NCI-H1930 (cell line): ENCODE measurements at places on chromosomes 1 and 21.

DNA sequence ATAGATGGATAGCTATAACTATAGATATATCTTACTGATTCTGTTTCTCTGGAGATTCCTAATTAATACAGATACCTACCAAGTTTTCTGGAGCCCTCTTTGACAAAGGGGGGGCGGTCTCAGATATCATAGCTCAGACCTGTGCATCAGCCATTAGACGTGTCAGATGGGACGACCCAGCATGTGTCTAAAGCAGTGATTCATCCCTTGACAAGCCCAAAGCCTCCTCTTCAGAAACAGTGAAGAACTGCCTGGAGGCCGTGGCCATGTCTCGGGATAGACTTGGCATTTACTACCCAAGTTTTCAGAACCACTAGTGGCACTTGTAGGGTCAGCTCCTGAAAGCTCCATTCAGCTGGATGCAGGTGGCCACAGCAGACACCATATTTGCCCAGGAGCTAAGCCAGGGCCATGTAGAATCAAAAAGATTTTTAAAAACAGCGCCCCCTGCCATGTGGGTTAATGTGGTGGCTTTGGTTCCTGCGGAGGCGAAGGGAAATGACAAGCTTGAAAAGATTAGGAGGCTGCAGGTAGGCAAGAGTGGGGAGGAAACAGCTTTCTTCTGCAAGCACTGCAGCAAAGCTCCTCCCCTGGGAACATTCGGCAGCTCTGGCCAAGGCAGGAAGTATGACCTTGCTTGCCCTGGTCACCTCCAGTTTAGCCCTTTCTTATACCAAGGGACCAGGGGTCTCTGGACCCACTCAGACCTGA, 82.2 kb downstream of the FBXO2 start:
- DNase-seq: peak; percentile 20

DNA sequence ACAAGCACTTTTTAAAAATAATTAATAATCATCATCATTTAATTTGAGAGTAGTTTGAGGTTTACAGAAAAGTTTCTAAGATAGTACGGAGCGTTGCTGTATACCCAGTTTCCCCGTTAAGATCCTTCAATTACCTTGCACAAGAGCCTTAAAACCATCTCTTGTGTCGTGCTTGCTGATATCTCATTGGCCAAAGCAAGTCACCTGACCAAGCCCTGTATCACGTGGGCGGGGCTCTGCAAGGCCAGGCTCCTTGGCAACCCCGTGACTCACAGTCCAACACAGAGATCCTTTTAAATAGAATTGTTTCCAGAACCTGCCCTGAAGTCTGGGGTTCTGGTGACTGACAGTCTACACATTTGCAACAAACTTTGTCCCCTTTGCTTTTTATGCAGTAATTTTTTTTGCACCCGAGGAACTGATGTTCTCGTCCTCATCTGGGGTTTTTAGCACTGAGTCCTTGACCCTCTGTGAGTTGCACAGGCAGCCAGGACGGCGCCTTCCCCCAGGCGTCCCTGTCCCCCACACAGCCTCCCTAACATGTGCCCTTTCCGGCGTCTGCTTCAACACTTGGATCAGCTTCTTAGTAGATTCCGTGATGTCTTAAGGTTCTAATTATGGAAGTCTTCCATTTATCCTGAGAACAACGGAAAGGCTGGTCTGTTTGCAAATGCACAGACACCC, 183.3 kb upstream of the TMEM51 start:
- DNase-seq: no peak

DNA sequence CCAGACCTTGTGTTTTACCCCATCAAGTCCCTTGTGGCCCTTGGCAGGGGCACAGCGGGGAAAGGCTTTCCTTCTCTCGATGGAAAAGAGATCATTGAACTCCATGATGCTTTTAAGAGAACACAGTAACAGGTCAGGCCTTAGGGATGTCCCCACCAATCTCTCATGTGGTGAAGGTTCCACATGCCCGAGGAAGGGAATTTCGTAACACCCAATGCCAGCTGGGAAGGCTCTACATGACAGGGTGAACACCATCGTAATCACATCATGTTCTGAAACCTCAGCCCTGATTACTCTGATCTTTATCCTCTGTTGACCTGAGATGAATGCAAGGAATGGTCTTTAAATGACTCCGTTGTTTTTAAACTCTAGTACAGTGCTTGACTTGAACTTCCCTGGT, 105.5 kb upstream of the SPAG17 start:
- DNase-seq: no peak

DNA sequence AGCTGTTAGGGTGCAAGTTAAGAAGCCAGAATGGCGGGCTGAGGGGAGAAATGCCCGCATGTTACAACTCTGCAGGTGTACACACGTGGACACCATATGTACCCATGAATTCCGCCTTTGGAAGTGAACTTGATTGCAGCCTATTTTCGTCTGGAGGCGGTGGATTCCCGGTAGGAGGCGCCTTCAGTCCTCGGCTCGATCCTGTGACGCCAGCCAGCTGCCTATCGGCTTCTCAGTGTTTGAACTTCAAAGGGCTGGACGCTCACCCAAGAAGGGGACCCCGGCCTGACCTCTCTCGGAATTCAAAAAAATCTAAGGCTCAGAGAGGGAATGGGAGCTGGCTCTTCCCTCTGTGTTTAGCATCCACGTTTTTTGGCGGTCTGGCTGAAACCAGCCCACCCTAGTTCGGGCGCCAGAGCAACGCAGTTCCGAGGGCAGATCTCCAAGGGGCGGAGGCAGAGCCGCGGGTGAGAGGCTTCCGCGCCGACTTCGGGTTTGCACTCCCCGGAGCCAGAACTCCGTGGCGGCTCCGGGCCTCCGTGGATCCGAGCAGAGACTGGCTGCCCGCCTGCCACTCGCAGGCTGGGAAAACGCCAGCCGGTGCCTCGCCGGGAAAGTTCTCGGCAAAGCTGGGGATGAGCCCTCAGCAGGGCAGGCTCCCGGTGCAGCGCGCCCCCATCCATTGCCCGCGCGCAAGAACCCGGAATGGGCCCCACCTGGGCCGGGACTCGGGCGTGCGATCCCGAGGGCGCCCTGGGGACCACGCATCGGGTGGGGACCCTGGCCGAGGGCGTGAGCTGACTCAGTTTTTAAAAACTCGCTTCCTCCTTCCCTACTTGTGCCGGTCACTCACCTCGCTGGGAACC, 996 bp upstream of the TMEM51 start:
- peak; percentile 82 for DNase-seq

DNA sequence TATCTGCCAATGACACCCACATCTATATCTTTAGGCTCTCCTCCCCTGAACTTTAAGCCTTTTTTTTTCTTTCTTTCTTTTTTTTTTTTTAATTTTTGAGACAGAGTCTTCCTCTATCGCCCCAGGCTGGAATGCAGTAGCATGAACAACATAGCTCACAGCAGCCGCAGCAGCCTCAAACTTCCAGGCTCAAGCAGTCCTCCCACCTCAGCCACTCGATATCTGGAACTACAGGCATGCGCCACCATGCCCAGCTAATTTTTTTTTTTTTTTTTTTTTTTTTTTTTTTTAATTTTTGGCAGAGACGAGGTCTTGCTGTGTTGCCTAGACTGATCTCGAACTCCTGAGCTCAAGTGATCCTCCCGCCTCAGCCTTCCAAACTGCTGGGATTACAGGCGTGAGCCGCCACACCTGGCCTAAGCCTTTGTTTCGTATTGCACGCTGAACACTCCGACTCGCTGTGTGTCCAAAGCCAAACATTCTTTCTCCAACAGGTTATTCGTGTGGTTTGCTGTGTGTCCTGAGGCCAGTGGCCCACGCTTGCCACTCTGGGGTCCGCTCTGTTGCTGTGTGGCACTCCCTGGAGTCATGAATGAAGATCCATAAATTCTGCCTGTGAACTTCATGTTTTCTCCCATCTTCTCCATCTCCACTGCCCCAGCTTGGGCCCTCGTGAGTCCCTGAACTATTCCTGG, 119.4 kb downstream of the CAMTA1 start:
- no peak for DNase-seq

DNA sequence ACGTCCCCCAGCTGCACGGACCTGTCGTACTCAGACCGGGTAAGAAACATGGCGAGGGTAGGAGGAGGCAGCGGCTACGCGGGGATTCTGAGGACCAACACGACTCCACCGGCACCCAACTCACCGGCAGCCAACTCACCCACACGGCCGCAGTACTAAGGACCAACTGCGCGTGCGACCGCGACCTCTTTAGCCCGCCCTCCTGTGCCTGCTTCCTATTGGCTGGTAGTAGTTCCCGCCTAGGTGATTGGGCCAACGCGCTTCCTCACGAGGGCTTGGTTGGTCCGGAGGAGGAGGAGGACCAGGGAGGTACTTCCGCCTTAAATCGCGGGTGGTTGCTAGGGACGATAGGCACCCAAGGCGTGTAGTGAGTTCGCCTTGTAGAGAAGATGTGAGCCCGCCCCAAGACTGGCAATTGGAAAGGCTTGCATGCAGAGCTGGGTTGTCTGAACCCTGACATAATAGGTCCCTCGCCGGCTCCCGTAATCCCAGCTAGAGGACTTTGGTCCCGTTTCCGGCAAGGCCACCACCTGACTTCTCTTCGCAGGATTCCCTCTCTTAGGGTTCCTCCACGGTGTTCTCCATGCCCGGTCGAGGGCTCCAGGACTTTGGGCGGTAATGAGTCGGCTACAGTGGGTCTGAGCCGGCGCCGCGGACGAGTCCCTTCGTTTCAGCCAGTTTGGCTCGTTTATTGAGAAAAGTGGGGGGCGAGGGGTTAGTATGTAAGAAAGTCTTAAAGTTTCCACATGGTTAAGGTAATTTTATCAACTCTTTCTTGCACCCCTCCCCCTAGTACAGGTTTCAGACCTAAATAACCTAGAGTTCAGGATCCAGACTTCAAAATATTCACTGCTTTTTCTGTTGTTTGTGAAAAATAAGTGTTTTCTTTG, at the start of gene PSMA5:
PSMA5 (minus strand) TSS at position 168 of the 890 bp plus-strand sequence; CDS start at position 50, 118 bp downstream.
- DNase-seq: peak; percentile 98

DNA sequence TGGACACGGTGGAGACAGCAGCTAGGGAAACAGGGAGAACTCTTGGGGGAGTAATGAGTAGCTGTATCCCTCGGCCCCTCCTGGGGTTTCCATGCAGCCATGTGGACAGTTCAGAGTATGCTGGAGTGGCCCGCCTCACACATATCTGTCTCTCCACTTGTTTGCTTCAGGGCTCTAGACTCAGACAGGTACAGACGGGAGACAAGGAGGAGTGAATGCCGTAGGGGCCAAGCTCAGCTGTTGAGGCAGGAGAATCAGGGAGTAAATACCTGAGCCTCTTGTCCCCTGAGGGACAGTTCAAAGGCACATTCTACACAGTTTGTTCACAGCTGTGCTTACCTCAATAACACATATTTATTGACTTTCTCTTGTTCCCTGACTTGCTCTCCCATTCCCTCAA, 7.7 kb upstream of the PTGFRN start:
- DNase-seq: no peak
